ENCODE measurements at places on chromosomes 2 and 18. TPM values are rescaled to one million over a fixed set of nuclear protein-coding genes. Genes with fewer than 3 reads are reported as not detected.

VIL1 gene
- not detected for total RNA-seq

CCDC141 gene
- total RNA-seq = 243 TPM

GRCh38 chr2:222919841-222920526 is 59.1 kb downstream of the ACSL3 start:
- H3K27ac ChIP-seq = no peak overlapping the region
- no peak for DNase-seq

- H3K27me3 ChIP-seq = no peaks in the 10 kb centered on the region
- no peak for DNase-seq
- no peaks in the 10 kb centered on the region for H3K36me3 ChIP-seq
- H3K27ac ChIP-seq = no peak overlapping the region
- H3K4me3 ChIP-seq = no peak overlapping the region
These were observed 65.2 kb downstream of the BCL11A start for GRCh38 chr2:60488291-60488690.

Measured in heart right ventricle (tissue), 16 donors.